ENCODE measurements at places on chromosomes 1 and 21. TPM values are rescaled to one million over a fixed set of nuclear protein-coding genes. Genes with fewer than 3 reads are reported as not detected.

DNA sequence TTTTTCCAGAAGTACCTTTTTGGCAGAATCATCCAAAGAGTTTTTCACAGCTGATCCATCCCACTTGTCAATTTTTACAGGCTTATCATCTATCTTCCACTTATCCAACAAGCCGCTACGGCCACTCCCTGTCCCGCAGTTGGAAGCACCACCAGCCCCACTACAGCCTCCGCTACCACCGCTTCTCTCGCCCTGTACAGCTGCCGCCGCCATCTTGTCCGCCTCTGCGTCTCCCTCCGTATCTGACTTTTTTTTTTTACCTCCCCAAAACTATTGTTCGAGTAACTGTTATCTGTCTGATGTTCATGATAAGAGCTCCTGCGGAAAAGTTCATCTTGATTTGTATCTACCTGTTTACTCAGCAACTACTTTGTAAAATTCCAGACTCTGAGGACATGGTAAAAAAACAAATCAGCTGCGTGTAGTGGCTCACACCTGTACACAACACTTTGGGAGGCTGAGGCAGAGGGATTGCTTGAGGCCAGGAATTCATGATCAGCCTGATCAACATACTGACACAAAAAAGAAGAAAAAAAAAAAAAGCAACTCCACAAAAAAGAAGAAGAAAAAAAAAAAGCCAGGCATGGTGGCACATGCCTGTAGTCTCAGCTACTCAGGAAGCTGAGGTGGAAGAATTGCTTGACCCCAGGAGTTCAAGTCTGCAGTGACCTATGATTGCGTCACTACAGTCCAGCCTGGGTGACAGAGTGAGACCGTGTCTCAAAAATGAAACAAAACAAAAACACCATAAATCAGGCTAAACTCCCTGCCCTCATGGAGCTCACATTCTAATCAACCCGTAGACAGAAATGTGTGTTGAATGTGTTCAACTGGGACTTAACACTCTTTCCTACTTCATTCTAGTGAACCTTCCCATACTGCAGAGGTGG lies 8.0 kb upstream of the EYA3 start:
- DNase-seq = no peak

DNA sequence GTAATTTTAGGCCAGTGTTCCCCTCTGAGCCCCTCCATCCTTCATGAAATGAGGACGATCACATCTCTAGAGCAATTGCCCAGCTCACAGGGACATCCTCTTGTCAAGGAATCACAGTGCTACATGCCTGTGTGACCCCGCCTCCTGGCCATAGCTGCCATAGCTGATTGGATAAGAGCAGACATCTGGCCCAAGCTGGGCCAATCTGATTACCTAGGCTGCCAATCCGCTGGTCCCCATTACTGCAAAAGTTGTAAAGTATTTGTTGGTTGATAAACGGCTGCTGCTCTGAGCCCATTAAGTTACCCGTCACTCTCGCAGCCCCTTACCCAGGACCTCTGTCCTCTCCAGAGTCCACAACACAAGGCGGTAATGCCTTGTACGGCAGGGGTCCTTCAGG lies 8.3 kb downstream of the NT5C1A start:
- DNase-seq = no peak

- no peak for DNase-seq
Observed at GRCh38 chr1:94425821-94426484, 7.8 kb downstream of the ABCD3 start.

DNA sequence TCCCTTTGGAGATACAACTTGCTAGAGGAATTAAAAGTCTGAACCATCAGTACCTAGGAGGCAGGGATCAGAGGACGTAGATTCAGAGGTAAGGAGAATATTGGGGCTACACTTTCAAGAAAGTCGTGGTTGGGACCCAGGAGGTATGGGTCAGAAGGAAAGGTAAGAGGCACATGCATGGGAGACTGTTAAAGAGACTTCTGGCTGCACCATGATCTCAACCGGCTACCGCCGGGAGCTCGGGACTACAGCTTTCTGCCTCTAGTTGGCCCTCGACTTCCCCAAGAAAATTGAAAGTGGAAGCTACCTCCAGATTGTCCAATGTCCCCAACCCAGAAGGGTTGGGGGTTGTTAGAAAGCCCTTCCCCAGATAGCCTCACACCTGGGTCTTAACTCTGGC lies 355.7 kb upstream of the TMPRSS15 start:
- DNase-seq = no peak

DNA sequence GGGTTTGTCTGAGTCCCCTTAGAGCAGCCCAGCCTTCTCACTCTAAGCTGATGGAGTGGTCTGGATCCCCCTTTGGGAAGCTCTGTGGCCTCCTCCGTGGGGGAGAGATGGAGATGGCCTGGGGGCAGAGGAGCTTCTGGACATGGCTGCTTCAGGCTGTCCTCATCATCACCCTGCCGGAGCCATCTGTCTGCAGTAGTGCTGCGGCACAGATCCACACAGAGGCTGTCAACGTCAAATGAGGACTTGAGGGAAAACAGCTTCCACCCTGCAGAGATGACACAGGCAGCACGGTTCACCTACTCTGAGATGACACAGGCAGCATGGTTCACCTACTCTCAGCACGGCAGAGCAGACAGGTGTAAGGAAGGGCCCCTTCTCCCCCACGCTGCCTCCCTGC lies 134.3 kb downstream of the IGSF21 start:
- no peak for DNase-seq

GRCh38 chr1:45394342-45394741 lies 54.1 kb upstream of the MUTYH start:
- no peak for DNase-seq

DNA sequence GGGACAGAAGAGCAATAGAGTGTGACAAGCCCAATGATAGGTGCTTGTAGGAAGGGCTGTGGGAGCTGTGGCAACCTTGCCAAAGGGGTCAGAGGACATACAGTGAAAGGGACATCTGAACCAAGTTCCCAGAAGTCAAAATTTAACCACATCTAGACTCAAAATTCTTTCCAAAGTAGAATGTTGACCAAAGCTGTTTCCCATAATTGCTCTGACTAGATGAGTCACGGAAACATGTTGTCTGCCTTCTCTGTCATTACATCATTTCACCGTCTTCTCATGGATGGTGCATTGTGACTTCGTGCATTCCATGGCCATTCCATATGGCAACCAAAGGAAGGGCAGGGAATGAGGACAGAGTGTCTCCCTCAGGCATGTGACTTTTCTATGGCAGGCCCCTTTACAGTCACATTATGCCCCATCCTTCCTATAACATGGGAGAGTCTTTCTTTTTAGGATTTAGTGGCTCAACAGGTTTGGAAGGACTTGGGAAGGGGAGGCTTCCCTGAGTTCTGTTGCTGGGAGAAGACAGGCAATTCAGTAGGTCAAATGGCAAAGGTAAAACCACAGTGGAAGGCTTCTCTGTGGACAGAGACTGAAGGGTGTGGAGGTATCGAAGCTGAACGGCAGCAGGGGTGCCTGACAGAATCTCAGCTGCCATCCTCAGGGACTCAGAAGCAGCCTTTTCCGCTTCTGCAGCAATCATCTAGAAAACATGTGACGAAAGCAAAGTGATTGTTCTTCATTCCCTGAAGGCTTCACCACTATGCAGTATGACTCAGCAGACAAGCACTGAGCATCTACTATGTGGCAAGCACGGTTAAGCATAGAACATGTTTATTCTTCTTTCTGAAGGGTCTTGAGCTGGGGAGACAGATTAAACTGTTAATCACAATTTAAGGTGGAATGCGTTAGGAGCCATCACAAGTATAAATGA lies 24.7 kb downstream of the NPHS2 start:
- DNase-seq = no peak

- peak; percentile 31 for DNase-seq
Observed at GRCh38 chr21:36994501-36995158, 11.9 kb upstream of the RIPPLY3 start.

GRCh38 chr1:164604541-164604940 lies 45.6 kb downstream of the PBX1 start:
- DNase-seq = no peak

DNA sequence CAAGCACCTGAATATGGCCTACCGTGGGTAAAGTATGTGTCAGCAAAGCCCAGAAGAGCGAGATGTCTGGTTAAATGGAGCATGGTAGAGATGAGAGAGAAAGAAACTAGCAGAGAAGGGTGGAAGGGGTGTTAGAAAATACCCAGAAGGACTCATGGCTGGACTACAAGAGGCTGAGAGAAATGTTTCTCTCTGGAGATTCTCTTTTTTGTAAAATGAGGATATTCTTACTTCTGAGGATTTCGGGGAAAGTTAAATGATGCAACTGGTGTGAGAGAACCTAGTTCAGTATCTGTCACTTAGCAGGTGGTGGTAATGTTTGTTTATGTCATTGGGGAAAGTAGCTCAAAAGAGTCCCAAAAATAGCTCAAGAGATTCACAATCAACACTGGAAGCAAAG lies 7.2 kb upstream of the EPS15 start:
- no peak for DNase-seq

GRCh38 chr1:155529929-155530328 lies 32.7 kb downstream of the ASH1L start:
- no peak for DNase-seq

DNA sequence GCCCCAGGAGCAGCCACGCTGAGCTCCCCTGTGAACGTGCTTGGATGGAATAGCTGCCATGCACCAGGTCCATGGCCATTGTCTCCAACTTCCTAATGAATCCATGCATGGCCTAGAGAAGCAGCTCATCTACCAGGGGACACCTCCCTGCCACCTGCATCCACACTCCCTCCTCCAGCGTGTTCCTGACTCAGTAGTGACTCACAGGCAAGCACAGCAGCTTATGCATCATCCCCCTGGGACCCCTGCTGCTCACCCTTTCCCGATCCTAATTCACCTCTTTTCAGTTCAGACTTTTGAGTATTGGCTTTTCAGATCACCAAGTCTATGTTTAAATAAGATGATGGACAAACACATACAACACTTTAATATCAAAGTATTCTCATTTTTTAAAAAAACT lies 39.9 kb upstream of the TADA1 start:
- DNase-seq = no peak

DNA sequence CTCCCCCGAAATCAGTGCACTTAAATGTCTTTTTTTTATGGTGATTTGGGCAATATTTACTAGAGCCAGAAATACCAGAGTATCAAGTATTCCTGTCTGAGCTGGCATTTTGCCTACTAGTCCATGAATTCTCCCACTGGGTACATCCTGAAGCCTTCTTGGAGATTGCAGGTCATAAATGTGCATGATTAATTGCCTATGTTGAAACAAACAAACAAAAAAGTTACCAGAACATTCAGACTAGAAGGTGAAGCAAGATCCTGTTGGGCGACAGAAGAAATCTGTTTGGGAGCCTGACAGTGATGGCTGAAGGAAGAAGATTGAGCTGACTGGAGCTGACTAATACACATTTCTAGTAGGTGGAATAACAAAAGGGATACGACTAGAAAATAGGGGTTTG lies 127.4 kb upstream of the NRIP1 start:
- DNase-seq = no peak

GRCh38 chr1:34373912-34374311 lies 197.2 kb downstream of the C1orf94 start:
- no peak for DNase-seq

GRCh38 chr1:32372149-32372756 lies 9.9 kb downstream of the TSSK3 start:
- DNase-seq = no peak

- peak; percentile 83 for DNase-seq
Observed at GRCh38 chr1:61050541-61051442, 31.6 kb upstream of the NFIA start.

GRCh38 chr1:202656951-202657646 lies 53.2 kb downstream of the SYT2 start:
- no peak for DNase-seq

DNA sequence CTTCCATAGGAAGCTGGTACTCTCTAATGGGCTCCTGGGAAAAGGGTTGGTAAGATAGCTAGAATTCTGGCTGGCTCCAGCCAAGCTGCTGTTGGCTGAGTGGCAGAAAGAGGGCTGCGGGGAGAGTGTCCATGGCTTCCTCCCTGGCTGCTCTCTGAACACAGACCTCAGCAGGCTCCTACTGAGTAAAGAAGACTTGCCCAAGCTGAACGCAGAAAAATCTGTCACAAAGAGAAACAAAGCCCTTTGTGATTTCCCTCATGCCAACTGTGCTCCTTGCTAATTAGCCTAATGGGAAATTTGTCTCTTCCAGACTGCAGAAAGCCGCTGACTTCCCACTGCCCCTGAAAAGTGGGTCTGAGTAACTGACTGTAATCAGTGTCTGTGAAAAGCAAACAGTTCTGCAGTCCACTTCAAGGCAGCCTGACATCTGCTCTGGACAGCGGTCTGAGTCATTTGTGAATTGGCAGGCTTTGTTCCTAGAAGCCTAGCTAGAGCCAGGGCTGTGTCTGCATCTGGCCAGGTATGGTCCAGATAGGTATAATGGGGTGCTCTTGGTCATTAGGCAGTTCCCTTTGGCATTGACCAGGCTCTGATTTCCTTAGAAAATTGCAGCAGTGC lies 282.8 kb downstream of the ZNF648 start:
- DNase-seq = no peak

DNA sequence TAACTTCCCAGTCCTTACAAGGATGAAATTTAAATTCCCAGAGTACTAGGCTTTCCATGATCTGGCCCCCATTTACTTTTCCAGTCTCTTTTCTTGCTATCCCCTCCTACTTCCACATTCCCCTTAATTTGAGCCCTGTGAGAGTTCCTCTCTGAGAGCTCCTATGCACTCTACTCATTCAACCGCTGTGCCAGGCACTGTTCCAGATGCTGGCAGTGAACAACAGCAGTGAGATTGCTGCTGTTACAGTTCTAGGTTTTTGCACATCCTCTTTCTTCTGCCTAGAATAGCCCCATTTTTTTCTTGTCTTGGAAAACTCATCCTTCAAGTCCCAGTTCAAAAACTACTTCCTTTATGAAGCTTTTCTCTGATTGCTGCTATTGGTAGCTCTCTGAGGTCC lies 18.8 kb downstream of the ATF6 start:
- no peak for DNase-seq

DNA sequence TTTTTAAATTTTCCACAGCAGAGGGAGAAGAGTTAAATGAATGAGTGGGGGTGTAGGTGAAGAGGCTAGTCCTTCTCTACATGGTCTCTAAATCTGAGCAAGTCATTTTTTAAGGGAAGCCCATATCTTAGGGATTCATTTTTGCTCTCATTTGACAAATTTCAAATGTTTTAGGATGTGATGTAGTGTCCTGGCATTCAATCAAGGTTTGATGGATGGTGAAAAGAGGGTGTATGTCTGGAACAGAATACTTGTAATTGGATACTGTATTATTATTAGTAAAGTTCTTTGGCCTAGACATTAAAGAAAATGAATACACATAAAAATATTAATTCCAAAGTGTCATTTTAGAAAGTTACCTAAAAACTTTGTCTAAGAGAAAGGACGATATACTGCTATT lies 167.8 kb upstream of the PTBP2 start:
- no peak for DNase-seq

The CD84 gene
- total RNA-seq = 2.4 TPM

The LCE3E gene
- total RNA-seq = not detected

The KRTAP10-4 gene
- not detected for total RNA-seq

The DAB1 gene
- 2.0 TPM for total RNA-seq

The PCBP3 gene
- total RNA-seq = 4.9 TPM
